ENCODE measurements at places on chromosomes 12 and 14.

- peak; percentile 61 for DNase-seq
Measured at GRCh38 chr14:52961060-52961639, 10.3 kb upstream of the FERMT2 start.

GRCh38 chr12:104063712-104064030, 660 bp upstream of the HCFC2 start:
- DNase-seq = peak; percentile 65

DNA sequence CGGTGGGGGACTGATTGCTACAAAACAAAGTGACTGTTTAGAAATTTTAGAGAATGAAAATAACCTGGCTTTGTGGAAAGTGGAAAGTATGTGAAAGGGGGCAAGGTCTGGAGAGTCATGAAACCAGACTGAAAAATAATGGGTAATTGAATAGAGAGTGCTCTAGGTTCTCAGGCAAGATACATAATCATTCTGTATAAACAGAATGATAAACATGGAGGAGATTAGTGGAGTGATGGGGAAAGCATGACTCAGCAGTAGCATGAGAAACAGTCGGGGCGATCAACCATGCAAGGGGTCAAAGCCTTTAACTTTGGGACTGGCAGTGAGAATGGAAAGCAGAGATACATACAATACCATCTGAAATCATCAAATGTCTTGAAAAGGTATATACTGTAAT, 332.5 kb downstream of the CCER1 start:
- DNase-seq = no peak

DNA sequence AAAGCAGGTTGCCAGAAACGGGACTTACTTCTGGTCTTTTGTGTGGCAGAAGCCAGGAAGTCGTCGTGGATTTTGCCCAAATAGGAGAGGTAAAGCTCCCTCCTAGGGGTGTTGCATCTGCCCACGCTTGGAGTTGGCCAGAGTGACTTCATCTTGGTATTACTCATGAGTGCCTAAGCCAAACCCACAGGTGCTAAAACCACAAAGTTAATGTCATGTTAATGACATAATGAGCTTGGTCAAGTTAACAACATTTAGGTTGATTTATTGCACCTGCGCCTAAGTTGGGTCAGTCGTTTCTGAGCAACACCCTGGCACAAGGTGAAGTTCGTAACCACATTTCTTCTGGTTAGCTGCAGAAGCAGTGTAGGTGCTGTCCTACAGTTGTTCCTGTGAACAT, 225.2 kb downstream of the FUT8 start:
- no peak for DNase-seq

GRCh38 chr12:92341065-92341668, 195.5 kb upstream of the BTG1 start:
- DNase-seq = peak; percentile 54

GRCh38 chr14:97713023-97713422, 915.8 kb downstream of the VRK1 start:
- DNase-seq = no peak

DNA sequence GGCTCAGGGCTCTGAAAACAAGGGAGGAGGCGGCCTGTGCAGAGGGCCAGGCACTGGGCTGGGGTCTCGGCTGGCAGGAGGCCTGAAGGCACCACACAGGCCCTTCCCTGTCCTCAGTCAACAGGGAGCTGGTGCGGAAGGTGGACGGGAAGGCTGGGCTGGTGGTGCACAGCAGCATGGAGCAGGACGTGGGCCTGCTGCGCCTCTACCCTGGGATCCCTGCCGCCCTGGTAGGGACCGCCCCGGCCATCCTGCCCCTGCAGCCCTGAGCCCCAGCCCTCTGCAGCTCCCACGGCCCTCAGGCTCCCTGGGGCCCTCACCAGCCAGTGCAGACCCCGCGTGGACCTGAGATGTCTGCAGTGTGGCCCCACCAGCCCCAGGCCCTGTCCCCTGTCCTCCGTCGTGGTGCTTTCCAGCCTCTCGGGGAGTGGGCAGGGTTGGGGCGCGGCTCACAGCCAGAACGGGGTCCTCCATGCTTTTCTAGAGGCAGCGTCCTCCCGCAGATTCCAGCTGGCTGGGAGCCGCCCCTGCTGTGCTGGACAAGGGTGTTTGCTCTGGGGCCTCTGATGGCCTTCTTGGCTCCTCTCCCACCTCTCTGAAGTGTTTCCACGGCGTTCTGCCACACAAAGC, 18.1 kb downstream of the ASPG start:
- DNase-seq = no peak

GRCh38 chr14:20436363-20436755, 393 bp upstream of the KLHL33 start:
- DNase-seq = no peak

- DNase-seq = no peak
Measured at GRCh38 chr12:114334395-114334794, 71.5 kb downstream of the TBX5 start.

- DNase-seq = no peak
Measured at GRCh38 chr14:74085047-74085637, 386 bp downstream of the LIN52 start.

DNA sequence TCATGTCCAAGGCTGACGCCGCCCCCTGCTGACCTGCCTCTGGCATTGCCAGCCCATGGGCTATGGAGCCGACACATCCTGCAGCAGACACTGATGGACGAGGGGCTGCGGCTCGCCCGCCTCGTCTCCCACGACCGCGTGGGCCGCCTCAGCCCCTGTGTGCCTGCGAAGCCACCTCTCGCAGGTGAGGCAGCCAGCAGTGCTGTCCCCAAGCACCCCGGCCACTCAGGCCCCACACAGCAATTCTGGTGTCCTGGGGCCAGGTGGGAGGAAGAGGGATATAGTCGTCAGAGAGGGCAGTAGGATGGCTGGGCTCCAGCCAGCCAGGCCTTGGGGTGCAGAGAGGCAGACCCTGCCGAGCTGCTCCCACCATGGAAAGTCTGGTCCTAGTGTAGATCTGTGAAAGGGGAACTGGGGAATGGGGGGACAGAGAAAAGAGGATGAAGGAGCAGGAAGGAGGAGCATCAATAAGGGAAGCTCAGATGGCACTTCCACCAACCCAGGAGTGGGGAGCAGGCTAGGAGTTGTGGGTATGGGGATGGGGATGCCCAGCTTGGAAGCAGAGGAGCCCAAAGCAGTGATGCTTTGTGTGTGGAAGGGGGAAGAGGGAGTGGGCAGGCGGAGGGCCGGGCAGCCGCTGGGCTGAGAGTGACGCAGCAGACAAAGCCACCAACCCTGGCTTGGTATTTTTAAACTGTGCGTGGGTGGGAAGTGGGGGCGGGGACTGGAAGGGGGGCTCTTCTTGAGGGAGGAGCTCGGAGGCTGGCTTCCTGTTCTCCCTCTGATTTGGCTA, 4.7 kb downstream of the NAB2 start:
- DNase-seq = no peak

- DNase-seq = no peak
Measured at GRCh38 chr14:88791629-88792472, 902 bp downstream of the EML5 start.

DNA sequence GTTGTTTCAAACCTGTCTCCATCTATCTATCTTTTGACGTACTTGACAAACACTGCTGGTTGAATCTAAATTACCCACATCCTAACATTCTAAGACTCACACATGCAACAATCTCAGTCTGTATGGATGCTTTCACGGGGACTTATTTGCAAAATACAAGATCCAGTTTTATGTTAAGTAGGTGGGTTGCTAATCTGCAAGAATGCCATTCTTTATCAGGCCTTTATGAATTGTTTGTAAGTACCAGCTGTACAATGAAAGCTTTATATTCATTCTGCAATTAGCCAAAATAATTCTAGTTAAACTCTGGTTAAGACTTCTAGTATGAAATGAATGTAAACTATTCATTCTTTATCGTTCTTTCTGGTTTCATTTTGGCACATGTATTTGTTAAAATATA, 135.1 kb downstream of the NAV3 start:
- no peak for DNase-seq

DNA sequence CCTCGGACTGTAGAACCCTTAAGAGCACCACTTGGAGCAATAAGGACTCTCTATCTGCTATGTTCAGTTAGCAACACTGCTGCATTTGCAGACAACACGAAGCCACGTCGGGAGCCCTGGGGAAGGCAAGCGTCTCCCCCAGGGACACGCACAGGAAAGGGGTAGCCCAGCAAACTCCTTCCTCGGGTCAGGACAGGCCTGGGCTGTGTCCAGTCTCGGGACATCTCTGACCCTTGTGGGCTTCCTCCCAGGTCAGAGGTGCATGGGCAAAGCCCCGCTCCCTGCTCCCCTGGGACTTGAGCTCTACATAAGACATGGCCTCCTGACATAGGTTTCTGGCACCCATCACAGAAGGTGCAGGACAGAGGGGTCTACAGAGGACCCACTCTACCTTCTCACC, 119.5 kb downstream of the PIWIL1 start:
- DNase-seq = no peak

DNA sequence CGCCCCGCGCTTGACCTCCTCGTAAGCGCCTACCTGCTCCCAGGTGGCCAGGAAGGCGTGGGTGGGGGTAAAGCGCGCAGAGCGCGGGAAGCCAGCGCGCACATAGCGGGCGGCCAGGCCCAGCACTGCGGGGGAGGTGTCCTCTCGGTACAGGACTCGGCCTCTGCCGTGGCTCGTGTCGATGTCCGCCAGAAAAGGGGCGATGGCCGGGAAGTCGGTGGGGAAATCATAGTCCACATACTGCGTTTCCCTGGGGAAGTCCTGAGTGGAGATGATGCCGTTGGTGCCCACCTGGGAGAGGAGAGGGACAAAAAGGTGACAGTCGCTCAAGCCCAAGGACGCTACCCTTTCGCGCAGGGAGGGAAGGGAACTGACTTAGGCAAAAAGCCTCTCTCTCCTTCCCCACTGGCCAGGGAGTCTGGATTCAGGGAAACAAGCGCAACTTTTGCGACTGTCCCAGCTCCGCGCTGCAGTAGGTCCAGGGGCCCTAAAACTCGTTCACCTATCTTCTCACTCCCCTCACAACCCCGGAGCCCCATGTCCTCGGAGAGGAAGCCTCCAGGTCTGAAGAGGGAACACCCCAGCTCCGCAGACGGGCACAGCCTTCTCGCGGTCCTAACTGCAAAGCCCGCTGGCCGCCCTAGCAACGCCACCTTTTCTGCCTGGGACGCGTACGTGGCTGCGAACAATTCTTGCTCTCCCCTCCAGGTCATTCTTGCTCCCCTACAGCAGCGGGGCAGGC, 815 bp downstream of the NID2 start:
- no peak for DNase-seq

GRCh38 chr12:16008421-16008824, 97.3 kb downstream of the DERA start:
- no peak for DNase-seq

DNA sequence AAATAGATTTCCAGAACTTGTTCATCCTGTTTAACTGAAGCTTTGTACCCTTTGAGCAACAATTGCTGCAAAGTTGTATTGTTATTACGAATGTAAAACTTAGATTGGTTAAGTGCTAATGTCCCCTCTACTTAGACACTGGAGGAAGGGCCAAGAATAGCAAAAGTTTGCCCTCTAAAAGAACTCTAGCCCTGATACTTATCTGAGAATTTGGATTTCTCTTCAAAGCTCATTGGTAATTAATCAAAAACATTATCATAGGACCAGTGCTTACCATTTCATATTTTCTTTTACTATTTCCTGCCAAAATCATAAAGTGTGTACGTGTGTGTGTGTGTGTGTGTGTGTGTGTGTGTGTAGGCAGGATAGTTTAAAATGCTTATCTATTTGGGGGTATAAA, 58.2 kb downstream of the LMNTD1 start:
- no peak for DNase-seq

GRCh38 chr12:90333939-90334338, 621.0 kb downstream of the CCER1 start:
- no peak for DNase-seq

DNA sequence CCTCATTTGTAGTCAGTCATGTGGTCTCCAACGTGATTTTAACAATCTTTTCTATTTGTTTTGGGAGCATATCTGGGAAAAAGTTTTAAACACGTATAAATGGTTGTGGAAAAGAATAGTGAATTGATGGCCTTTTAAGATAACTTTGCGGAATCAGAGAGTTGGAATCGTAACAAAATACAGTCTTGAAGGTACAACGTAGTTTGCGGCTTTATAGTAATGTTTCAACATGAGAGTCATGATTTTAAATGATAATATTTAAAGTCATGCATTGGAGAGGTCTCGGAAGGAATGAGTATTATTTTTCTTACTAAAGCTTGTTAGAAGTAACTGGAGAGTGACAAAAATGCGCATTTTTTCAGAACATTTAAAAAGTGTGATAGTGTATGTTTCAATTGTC, 1.6 kb downstream of the AEBP2 start:
- no peak for DNase-seq

DNA sequence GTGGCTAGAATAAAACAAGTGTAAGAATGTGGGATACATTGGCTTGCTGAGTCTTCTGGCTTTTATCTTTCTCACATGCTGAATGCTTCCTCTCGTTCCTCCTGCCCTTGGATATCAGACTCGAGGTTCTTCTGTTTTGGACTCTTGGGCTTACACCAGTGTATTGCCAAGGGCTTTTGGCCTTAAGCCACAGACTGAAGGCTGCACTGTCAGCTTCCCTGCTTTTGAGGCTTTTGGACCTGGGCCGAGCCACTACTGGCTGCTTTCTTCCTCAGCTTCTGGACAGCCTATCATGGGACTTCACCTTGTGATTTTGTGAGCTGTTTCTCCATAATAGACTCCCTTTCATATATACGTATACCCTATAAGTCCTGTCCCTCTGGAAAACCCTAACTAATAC, 300.9 kb upstream of the STXBP6 start:
- DNase-seq = no peak

- no peak for DNase-seq
Measured at GRCh38 chr12:3269594-3269993, 192.4 kb downstream of the TSPAN9 start.

GRCh38 chr12:124661341-124661740, 93.9 kb upstream of the NCOR2 start:
- no peak for DNase-seq

DNA sequence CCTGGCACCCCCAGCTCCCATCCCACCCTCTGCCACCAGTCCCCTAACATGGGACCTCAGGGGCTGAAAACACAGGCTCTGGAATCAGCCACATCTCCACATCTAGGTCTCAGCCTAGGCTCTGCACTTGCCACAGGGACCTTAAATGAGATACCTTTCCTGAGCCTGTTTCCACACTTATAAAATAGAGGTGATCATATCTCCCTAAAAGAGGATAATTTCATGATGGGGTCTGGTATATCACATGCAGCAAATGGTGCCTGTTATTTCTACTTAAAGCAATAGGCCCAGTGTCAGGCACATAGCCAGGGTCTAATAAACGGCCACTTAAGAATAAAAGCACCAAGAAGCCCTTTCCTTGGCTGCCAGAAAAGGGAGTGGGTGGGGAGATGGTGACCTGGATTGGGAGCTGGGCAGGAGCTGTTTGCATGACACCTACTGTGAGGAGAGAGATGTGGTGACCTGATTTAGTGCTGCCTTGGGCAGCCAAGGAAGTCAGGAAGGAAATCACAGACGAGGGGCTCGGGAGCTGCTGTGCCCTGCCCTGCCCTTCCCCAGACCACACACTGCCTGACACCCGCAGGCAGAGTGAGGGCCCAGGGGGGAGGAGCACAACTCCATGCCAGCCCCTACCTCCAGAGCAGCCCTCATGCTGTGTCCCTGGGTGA, 71.2 kb downstream of the IRF2BPL start:
- no peak for DNase-seq

- DNase-seq = no peak
Measured at GRCh38 chr12:65808580-65808979, 15.7 kb upstream of the HMGA2 start.

- no peak for DNase-seq
Measured at GRCh38 chr12:116713527-116713926, 24.3 kb downstream of the SPRING1 start.

Measured in small intestine (tissue), 16 donors.